AML-193 (cell line): ENCODE measurements at places on chromosomes 12 and 14.

DNA sequence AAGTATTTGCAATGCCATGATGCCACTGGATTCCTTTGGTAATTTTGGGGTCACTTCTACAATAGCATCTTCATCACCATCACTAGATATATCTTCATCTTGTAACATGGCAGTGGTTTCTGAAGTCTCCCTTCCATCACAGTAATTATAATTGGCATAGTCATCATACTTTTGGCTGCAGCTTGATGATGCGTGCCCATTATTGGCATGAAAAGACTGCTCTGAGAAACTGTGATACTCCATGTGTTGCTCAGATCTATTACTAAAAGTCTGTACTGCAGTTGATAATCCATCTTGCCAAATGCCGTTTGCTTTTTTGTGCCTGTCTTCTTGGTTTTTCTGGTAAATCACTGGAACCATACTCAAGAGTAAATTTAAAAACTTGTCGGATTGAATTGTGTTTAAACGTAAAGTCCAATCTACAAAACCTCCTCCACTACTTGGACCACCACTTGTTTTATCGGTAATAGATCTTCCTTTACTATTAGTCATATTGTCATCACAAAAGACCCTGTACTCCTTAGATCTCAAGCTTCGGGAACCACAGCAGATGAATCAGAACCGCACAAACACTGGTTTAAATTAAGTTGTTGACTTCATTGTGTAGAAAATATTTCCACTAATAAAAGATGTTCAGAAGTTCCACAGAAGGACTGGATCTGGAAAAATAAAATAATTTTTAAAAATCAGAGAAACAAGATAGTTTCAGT is 29.9 kb downstream of the SLC41A2 start:
- no peak for DNase-seq

DNA sequence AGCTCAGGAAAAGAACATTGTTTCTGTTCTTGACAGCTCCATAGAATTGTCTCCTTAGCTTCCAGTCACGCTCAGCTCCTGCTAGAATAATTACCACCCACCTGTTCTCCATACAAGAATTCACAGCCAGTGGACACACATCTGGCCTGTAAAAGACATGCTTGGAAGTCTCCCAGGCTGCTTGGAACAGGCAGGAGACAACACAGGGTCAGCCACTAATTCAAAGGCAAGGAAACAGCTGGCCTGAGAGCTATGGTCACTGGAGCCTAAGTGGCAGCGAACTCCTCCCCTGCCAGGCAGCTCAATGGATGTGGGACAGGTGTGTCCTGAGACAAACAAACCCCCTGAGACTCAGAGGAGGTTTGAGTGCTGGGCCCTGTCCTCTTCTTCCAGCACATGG is 22.9 kb upstream of the LTBP2 start:
- no peak for DNase-seq

GRCh38 chr14:32426028-32426427 is 96.9 kb downstream of the AKAP6 start:
- no peak for DNase-seq

GRCh38 chr12:27143256-27144069 is 61.1 kb upstream of the C12orf71 start:
- no peak for DNase-seq

GRCh38 chr14:54104601-54105145 is 148.0 kb upstream of the BMP4 start:
- DNase-seq: no peak

DNA sequence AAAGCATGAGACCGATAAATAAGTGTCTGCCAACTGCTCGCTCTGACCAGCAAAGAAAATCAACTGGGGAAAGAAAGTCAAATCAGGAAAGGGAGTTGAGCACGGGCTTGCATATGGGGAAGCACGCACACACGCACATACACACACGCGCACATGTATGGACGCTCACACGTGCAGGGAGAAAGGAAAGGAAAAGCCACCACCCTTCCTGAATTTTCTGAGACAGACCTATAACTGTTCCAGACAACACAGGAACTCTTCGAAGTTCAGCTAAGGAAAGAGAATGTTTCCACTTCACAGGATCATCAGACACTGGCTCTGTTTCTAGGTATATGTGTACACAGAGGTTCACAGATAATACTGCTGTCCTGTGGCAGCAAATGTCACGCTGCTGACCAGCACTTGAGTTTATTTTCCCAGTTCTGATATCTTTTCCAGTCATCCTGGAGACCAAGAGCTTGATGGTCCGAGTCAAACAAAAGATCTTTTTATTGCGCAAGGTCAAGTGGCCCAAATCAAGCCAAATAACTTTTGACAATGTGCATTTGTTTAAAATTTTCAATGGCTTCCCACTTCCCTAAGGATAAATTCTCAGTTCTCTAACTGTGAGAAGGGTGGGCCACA is 82.1 kb upstream of the TMCC3 start:
- DNase-seq: no peak

- no peak for DNase-seq
Measured at GRCh38 chr14:85316701-85317410, 213.1 kb upstream of the FLRT2 start.

GRCh38 chr12:98894412-98895085 is 249.5 kb downstream of the APAF1 start:
- no peak for DNase-seq

- no peak for DNase-seq
Measured at GRCh38 chr12:116855744-116856470, 25.3 kb downstream of the HRK start.

DNA sequence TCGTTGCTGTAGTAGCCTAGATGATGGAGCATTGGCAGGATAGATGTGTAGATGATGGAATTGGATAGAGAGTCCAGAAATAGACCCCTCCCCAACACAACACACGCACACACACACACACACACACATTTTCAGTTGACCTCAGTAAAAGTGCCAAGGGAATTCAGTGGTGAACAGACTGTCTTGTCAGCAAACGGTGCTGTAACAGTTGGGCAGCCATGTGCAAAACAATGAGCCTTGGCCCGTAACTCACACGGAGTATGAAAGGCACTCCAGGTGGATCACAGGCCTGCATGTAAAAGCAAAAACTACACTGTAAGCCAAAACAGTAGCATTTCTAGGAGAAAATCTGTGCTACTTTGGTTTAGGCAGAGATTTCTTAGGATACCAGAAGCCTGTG is 87.8 kb downstream of the DDX51 start:
- no peak for DNase-seq

GRCh38 chr12:131800594-131801135 is 27.5 kb upstream of the MMP17 start:
- DNase-seq: no peak

DNA sequence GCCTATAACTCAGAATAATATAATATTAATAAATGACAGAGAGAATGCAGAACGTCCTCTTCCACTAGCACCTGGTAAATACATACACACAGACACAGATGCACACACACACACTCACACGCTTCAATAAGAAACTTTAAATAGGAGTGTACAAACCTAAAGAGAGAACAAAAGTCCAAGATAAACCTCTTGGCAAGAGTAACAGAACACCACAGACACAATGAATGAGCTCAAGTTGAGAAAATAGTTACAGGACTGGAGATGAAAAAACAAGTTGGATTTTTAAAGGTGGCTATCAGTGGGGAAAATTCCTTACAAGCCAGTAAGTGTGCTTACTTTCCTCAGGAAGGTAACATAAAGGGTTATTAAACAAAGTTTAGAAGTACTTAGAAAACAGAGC is 35.2 kb downstream of the CRY1 start:
- no peak for DNase-seq

DNA sequence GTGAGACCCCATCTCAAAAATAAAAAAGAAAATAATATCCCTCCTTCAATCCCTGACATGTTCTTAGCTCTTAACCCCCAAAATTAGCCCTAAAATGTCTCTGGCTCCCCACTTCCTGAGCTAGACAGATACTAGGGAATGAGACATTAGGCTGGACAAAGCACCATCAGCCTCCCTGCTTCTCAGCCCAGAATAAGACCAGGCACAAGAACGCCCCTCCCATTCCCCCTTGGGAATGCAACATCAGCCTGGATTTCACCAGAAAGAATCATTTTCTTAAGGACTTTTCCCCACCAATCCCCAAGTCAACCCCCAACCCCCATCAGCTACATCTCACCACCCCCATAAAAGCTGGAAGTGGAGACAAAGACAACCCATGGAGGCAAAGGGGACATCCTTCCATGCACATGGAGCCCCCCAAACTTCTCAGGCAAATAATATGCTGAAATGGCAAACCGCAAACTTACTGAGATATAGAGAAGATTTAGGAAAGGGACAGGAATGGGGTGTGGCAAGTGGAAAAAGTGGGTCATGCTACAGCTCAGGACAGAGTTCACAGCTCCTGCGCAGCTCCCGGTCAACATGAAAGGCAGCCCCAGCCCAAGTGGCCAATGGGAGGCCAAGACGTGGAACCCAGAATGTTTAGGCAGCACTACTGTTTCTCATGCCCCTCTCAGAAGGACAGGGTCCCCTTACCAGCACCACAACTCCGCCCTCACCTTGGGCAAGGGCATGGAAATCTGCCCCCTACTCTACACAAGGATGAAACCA is 2.7 kb downstream of the CHD4 start:
- DNase-seq: no peak

- DNase-seq: no peak
Measured at GRCh38 chr12:82448911-82449578, 90.7 kb downstream of the METTL25 start.

- no peak for DNase-seq
Measured at GRCh38 chr14:35534208-35534872, 376 bp downstream of the INSM2 start.

GRCh38 chr12:110249716-110250225 is 31.3 kb upstream of the ATP2A2 start:
- DNase-seq: no peak

DNA sequence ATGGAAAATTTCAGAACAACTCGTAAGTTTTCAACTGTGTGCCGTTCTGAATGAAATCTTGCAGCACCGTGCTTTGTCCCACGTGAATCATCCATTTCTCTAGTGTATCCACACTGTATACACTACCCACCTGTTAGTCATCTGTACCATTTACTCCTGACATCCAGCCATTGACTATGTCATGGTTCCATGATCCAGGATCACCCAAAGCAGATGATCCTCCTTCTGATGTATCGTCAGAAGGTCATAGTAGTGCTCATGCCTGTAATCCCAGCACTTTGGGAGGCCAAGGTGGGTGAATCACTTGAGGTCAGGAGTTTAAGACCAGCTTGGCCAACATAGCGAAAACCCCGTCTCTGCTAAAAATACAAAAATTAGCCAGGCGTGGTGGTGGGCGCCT is 122.9 kb downstream of the PPHLN1 start:
- no peak for DNase-seq

GRCh38 chr14:44830371-44830770 is 131.4 kb downstream of the KLHL28 start:
- no peak for DNase-seq

GRCh38 chr12:30631740-30632139 is 63.9 kb downstream of the IPO8 start:
- DNase-seq: no peak

DNA sequence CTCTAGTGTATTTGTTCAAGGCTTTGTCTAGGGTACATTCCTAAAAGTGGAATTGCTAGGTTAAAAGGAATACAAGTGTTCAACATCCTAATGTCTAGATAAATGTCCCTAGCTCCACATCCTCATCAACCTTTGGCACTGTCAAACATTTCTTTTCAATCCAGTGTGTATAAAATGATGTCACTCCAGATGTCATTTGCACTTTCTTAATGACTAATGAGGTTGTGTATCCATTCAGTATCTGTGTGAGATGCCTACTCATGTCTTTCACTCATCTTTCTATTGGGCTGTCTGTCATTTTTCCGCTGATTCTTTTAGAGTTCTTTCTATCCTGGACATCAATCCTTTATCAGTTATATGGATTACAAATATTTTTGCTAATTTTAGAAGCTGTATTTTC is 43.3 kb downstream of the ARMH4 start:
- DNase-seq: no peak

DNA sequence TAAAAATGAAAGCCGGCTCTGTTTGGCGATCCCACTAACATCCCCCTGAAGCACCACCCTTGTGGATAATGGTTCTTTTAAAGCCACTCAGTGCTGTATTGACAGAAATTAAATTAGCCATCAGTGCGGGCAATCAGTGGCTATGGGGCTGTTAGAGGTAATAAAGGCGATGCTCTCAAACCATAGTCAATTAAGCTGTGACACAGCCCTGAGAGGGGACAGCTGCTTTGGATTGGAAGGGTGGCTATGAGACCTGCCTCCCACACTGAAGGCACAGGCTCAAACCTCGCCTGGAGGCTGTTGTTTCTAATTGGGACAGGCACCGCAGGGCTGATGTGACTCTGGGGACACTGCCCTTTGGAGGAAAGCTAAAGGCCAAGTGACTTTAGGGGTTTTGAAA is 562.2 kb downstream of the VRK1 start:
- no peak for DNase-seq

DNA sequence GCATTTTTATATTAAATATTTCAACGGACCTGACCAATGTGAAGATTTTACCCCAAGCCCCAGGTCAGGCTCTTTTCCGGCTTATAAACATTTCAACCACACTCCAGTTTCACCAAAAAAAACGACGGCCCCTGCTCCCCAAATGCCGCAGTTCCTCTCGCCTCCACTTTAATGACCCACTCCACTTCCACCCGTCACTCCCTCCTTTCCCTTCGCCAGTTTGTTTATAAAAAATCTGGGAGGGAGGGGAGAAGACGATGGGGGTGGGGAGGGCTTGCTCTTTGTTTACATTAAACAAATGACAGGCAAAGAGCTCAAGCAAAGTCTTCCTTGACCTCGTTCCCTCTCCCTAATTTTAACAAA is 5.4 kb downstream of the SIX6 start:
- no peak for DNase-seq

DNA sequence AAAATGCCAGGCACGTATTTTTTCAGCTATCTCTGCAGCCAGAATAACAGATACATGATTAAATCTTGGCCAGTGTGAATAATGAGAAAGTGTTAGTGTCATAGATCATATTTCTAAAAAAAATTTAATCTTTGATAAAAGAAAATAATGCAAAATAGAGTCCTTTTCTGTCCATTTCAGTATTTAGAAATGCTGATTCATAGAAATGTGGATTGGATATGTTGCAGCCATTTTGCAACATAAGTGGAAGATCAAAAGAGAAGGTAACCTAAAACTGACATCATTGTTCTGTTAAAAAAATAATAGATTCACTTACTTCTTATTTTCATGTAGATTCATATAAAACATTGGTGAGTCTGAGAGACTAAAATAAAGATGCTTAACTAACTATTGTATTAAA is 1010.3 kb downstream of the LRFN5 start:
- DNase-seq: no peak

- DNase-seq: no peak
Measured at GRCh38 chr12:75862692-75863471, 168.7 kb downstream of the PHLDA1 start.

GRCh38 chr12:6946033-6946919 is 2.5 kb downstream of the C12orf57 start:
- DNase-seq: no peak

- no peak for DNase-seq
Measured at GRCh38 chr12:86137936-86138335, 118.3 kb downstream of the MGAT4C start.
